HEK293T (cell line): ENCODE measurements at places on chromosomes 16 and 17.

DNA sequence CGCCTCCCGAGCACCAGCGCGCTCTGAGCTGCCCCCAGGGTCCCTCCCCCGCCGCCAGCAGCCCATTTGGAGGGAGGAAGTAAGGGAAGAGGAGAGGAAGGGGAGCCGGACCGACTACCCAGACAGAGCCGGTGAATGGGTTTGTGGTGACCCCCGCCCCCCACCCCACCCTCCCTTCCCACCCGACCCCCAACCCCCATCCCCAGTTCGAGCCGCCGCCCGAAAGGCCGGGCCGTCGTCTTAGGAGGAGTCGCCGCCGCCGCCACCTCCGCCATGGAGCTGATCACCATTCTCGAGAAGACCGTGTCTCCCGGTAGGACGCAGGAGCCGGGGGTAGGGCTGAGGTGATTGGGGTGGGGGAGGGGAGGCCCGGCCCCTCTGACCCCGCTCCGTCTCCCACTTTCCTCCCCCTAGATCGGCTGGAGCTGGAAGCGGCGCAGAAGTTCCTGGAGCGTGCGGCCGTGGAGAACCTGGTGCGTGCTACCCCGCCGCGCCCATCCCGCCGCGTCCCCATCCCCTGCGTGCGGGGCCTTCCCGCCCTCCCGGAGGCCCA lies 329 bp downstream of the KPNB1 start:
- DNase-seq = no peak

GRCh38 chr16:73216932-73217331 lies 169.0 kb upstream of the ZFHX3 start:
- no peak for DNase-seq

- DNase-seq = no peak
Observed at GRCh38 chr16:67162506-67163163, 1.9 kb upstream of the HSF4 start.

- DNase-seq = no peak
Observed at GRCh38 chr16:35565626-35566025, 2106.2 kb downstream of the TP53TG3F start.

- DNase-seq = no peak
Observed at GRCh38 chr17:45150911-45151809, 2.9 kb downstream of the HEXIM1 start.

- no peak for DNase-seq
Observed at GRCh38 chr16:1101133-1101532, 5.1 kb upstream of the C1QTNF8 start.

DNA sequence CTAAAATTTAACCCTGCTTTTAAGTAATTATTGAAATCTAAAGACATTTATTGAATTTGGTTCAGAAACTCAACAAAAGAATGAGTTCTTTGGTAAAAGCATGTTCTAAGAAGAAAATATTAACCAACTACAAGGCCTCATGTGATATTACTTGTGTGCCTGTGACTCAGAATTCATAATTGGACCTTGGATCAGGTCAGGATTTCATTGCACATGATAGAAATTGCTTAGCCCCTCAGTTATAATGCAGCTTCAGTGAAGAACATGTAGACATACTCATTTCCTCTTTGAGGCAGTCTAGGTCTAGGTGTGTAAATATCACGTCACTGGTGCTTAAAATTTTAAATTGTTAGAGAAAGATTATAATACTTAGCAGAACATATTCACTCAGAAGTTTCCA lies 410.0 kb upstream of the SOX9 start:
- no peak for DNase-seq

DNA sequence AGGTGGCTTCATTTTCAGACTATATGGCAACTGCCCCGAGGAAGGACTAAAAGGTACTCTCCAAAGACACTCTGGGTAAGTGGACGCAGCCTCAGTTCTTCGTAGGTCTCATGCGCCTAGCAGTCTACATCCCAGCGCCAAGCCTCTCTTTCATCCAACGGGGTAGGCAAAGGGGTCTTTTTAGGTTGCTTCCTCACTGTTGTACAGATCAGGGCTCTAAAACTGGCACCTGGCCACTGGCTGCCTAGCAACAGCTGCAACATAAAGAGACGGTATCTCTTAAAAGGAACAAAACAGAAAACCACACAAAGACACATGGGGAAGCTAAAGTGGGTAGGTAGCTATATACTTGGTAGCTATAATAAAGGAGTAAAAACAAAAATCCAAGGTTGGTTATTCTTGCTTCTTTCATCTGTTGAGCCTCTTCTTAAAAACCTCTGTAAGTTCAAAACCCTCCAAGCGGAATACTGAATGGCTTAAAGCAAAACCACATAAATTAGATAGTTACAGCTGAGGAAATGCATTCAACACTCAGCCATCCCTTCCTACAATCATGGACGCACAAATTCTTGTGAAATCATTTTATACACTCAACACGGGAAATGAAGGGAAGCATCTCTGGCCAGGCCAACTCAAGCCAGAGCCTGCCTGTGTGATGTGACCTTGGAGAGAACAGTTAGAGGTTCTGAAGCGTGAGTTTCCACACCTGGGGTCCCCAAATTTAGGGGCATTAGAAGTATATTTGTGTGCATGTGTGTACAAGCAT lies 22.7 kb downstream of the CYTH1 start:
- DNase-seq = no peak

DNA sequence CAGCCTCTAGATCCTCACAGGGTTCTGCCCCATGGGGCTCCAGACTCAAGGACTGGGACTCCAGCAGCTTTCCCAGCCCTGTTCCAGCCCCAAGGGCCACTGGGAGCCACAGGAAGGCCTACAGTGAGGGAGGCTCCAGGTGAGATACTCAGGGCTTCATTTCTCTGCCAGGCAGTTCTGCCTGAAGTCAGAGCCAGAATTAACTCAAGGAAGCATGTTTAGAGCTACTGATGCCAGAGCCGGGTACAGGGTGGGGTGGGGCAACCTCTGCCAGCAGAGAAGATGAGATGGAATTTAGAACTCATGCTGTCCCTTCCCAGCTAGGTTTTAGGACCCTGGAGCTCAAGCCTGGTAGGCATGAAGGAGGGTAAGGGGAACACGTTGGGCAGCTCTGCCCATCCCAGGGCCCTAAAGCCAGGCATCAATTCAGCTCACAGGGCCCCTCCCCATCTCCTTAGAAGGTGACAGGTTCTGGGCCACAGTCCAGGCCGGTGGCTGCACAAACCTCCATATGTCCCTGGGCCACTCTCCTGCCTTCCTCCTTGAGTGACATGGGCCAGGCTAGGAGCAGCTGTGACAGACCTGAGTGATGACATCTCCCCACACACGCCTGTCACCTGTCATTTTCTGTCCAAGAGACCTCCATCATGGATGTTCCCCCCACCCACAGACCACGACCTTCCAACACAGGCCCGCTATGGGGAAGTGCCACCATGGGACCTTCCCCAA lies 24.5 kb upstream of the SPPL2C start:
- DNase-seq = no peak

DNA sequence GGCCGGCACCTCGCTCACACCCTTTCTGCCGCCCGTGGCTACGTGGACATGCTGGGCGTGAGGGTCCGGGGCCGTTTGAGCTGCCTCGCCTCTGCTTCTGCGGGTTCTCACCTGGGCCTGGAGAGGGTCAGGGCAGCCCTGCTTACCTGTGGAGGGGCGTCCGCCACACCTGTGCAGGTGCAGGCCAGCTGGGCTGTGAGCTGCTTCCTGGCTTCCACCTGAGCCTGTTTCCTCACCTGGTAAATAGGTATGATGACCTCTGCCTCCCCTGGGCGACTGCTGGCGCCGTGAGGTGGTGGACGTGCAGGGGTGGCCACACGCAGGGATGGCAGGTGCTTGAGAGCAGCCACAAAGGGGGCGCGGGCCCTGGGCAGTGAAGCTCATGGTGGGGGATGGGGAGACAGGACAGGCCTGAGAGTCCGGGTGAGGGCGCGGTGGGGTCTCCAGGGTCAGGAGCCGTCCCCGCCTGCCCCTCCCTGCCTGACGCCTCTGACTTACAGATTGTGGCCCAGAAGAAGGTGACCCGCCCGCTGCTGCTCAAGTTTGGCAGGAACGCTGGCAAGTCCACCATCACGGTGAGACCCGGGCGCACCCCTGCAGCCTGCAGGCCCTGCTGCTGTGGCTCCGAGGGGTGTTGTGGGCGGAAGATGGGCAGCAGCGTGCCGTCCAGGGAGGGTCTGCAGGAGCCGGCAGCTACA lies 7.8 kb downstream of the CPNE7 start:
- DNase-seq = no peak
